CD4-positive, alpha-beta T cell treated with Interleukin-4 for 1 hour (primary cell): ENCODE measurements at places on chromosomes 2 and 18.

DNA sequence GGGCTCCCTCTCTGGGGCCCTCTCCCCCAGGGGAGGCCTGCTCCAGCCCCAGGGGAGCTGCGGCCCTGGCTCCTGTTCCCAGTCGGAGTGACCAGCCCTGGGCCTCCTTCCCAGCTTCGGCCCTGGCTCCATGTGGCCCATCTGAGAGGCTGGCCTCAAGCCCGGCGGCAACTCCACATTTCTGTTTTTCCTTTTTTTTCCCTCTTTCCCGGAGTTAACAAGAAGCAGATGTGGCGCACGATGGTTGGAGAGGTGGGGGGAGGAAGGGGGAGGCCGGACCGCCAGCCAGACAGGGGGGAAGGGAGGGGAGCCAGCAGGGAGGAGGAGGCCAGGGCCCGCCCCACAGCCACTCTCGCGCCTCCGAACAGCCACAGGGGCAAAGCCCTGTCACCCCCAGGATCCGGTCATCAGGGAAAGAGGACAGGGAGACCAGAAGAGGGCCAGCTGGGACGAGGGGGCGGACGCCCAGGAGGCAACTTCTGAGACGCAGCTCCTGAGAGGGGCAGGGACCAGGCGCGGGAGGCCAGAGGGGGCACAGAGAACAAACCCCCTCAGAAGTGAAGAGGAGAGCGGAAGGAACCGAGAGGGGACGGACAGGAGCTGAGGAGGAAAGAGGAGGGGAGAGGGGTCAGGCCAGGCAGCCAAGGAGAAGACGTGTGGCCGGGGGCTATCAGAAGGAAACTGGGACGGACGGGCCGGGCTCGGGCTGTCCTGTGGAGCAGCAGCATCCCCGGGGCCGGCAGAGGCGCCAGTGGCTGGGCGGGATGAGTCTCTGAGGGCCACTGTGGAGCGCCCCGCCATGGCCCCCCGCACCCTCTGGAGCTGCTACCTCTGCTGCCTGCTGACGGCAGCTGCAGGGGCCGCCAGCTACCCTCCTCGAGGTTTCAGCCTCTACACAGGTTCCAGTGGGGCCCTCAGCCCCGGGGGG, at the start of gene EMILIN1:
Gene EMILIN1, plus strand, starts transcription at position 349 of the 928 bp plus-strand sequence. Its CDS starts 451 bp downstream, at position 800.
- no peak for DNase-seq

GRCh38 chr2:187003038-187003554, 154.1 kb upstream of the ZSWIM2 start:
- no peak for DNase-seq

GRCh38 chr2:220850116-220850515, 722.0 kb downstream of the EPHA4 start:
- DNase-seq: no peak

DNA sequence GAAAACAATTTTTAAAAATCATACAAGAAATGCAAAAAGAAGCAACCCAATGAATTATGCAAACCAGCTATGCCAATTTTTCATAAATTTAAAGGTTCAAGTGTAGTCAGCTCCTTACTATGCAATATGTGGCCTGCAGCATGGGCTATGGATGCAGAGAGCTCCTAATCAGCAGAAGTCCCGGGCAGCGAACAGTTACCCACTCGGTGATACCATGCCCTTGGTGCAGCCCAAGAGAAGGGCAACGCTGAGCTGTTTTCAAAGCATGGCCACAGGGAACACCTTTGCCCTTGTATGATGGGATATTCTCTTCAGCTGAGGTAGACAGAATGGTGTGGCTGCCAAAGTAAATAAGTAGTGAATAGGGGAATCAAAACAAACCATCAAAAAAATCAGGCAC, 17.3 kb upstream of the ARL5A start:
- no peak for DNase-seq

GRCh38 chr2:231800493-231801091, 14.3 kb downstream of the COPS7B start:
- DNase-seq: peak; percentile 32

- no peak for DNase-seq
Observed at GRCh38 chr2:42879121-42879705, 86.8 kb upstream of the HAAO start.

- peak; percentile 49 for DNase-seq
Observed at GRCh38 chr2:109348671-109349502, 219.9 kb downstream of the SH3RF3 start.

GRCh38 chr18:26653943-26654615, 105.7 kb upstream of the KCTD1 start:
- no peak for DNase-seq

GRCh38 chr2:211822686-211823335, 715.8 kb downstream of the ERBB4 start:
- DNase-seq: no peak

DNA sequence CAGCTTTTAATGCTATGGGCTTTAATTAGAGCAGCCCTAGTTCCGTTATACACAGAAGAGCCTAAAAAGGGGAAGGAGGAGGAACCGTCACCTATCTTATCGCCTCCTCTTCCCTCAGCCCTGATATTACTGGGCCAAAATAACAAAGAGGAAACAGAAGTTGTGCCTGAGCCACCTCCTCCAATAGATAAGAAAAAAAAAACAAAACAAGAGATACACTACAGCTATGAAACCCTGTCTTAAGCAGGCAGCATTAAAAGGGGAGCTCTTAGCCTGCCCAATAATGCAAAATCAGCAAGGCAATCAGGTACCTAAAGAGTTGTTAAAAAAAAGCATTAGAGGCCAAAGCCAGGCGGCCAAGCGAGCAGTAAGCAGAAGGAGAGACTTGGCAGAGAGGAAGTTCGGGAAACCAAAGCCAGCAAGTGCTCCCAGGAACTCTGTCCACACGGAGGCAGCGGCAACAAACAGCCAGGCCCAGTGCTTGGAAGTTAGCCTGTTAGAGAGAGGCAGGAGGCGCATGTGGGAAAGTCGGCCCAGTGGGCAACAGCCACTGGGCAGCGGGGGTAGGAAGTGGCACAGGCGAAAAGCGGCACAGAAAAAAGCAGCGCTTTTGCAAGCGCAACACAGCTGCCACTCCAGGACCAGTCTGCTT, 41.8 kb upstream of the PDK1 start:
- no peak for DNase-seq

- DNase-seq: no peak
Observed at GRCh38 chr2:12045864-12046291, 299.4 kb downstream of the LPIN1 start.

DNA sequence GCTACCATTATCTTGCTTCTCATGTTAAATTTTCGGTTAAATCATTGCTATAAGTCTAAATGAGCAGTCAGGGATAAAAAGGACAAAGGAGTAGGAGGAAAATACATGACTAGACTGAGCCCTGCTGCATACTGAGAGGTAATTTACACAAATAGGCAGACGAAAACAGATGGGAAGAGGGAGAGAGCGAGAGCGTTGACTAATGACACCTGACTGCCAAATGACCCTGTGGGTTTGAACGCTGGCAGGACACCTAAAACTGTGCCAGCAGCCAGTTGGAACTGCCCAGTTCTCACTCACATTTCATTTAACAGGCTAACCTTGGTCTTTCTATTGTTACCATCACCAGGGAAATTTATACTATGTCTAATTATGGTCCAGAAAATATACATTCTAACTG, 978.2 kb downstream of the CPS1 start:
- DNase-seq: no peak

DNA sequence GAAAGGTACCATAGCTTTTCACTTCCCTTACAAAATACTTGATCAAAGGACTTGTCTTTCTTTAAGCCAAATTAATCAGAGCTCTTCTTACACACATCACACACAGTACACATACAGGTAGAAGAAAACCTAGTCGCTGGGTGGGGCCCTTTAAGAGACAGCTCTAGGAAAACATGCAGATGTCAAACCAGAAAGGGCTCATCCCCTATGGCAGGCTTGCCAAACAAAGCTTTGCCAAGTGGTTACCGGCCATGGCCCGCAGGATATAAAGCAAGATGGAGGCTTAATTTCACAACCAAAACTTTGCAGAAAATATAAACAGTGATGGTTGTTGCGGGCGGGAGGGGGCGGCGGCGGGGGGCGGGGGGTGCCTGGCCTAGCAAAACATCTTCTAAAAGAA, 2156.0 kb upstream of the PIK3C3 start:
- no peak for DNase-seq

DNA sequence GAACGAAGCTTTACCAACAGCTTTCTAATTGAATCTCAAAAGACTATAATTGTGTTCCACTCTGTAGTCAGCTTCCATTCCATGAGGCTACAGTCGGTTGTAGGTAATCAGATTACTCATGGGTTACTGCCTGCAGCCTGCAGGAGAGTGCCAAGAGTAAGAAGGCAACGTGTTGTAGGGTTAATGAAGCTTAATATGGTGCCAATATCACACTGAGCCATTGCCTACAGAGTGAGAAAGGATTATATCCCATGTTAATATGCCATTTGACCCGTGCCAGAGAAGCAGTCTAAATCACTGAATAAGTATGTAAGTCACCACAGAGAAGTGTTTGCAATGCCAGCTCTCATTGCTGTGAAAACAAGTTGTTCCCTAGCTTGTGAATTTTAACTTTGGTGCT, 734.5 kb upstream of the ACVR2A start:
- DNase-seq: no peak

- DNase-seq: no peak
Observed at GRCh38 chr2:174362949-174363348, 28.2 kb downstream of the SP9 start.

DNA sequence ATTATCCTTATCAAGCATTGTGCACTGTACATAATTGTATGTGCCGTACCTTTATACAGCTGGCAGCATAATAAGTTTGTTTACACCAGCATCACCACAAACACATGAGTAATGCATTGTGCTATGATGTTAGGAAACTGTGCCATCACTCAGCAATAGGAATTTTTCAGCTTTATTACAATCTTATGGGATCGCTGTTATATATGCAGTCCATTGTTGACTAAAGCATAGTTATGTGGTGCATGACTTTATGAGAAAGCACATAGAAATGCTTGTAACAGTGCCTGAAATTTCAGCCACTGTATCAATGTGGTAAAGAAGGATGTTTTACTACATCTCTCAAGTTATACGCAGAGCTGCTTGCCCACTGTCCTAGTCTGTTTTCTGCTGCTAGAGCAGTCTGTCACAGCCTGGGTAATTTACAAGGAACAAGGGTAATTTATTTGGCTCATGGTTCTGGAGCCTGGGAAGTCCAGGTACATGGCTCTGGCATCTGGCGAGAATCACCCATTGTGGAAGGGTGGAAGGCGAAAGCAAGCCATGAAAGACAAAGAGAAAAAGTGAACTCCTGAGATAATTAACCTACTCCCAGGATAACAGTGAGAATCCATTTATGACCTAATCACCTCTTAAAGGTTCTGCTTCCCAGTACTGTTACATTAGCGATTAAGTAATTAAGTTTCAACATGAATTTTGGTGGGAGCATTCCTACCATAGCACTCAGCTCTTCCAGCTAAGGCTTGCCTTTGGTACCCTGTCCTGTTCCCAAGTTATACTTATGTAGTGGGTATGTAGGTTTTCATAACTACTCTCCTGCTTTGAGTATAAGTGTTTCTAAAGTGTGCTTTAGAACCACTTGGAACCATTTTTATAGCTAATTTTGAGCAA, 4.6 kb downstream of the MAP3K20 start:
- DNase-seq: no peak

GRCh38 chr2:161048317-161048716, 111.9 kb upstream of the TANK start:
- no peak for DNase-seq

GRCh38 chr2:120037995-120038541, 25.2 kb downstream of the EPB41L5 start:
- no peak for DNase-seq

- DNase-seq: peak; percentile 34
Observed at GRCh38 chr2:225889452-225889851, 489.9 kb downstream of the NYAP2 start.

DNA sequence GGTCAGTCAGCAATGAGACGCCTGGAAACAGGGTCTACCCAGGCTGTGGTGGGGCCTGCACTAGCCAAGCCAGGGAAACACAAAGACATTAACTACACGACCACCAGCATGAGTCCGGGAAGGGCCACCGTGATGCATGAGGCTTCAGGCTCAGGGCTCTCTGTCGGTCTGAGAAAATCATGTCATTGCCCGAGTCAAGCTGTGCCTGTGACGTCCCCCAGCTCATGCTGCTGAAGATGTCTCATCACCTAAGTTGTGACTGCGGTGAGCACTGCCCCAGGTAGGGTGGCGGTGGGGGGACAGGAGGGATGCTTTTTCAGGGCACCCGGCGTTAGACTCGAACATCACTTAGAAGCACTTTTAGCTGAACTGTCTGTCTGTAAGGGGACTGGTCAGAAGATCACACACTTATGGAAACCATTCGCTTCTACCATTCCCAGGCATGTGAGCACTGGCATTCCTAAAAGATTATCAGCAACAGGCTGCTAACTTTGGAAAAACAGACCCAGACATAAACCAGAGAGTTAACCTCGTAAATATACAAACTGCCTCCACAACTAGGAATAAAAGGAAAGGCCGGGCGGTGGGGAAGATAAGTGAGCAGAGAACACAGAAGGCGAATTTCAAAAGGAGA, 234.5 kb downstream of the HDAC4 start:
- no peak for DNase-seq

DNA sequence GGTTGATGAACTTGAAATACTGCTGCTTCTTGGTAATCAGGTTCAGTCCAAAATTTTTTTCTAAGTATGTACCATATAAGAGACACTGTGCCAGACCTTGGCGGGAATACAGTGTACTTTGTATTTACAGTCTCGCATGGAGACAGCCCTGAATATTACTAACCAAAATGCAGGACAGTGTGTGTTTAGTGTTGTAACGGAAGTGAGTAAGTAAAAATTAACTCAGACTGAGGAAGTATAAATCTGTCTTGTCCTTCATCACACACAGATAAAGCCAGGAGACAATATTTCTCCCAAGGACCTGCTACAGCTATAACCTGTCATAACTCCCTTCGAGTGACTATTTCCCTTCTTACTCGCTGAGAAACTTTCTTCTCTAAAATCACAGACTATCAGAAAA, 76.9 kb downstream of the ACTR3 start:
- no peak for DNase-seq

GRCh38 chr2:32732912-32733472, 105.1 kb downstream of the TTC27 start:
- DNase-seq: no peak

- DNase-seq: no peak
Observed at GRCh38 chr18:4573735-4574134, 118.6 kb upstream of the DLGAP1 start.

- DNase-seq: no peak
Observed at GRCh38 chr18:68707646-68708045, 7.3 kb downstream of the TMX3 start.

GRCh38 chr18:13543144-13543543, 183.2 kb downstream of the FAM210A start:
- DNase-seq: no peak
